NCI-H460 (cell line): ENCODE measurements at places on chromosomes 3 and 15.

- no peak for DNase-seq
Measured at GRCh38 chr3:64884536-64884935, 196.7 kb upstream of the ADAMTS9 start.

DNA sequence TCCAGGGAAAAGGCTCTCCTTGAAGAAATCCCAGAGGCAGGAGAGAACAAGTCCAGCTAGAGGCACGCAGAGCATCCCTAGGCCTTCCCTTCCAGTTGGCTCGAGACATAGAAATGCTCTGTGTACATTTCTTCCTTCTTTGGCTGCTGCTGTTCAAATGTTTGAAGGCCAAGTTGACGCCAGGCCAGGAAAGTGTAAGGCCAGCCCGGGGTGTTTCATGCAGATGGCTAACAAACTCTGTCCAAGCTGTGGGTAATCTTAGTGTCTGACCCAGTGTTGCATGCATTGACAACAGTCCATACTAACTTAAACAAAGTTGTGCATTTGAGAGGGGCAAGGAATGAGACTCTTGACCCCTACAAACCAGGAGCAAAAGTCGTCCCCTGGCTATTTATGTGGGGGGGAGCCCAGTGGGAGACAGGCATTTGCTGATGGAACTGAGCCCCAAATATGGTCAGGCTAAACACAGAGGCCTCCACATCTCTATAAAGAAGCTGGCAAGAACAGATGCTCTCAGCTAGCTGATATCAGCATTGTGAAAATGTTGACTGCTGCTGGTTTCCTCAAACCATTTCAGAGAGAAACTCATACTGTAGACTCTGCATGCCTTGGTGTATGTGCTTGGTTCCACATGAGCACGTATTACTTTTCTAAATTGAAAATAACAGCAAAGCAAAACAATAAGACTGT lies 139.5 kb downstream of the ADAMTS9 start:
- no peak for DNase-seq

GRCh38 chr3:80788914-80789313 lies 972.5 kb downstream of the GBE1 start:
- DNase-seq = no peak

DNA sequence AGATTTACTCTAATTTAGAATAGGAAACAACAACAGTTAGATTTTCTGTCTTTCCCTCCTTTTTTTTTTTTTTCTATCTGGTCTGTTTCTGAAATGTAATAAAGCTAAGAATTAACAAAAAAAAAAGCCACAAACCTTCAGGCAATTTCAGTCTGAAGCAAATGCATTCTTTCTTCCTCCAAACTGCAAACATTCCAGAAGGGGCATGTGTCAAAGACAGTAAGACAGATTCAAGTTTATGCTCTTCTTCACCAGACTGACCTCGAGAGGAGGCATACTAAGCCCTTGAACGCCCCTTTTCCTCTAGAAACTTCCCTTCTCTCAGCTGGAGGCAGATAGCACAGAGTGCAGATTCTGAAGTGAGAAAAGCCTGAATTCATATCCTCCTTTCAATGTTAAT lies 654.6 kb upstream of the LMCD1 start:
- DNase-seq = no peak

- no peak for DNase-seq
Measured at GRCh38 chr15:31338318-31338878, 11.8 kb downstream of the KLF13 start.

GRCh38 chr3:108403198-108403597 lies 106.8 kb downstream of the HHLA2 start:
- DNase-seq = no peak

GRCh38 chr15:82767163-82767829 lies 38.6 kb downstream of the FSD2 start:
- no peak for DNase-seq

- DNase-seq = peak; percentile 35
Measured at GRCh38 chr3:138347960-138348753, at the start of gene MRAS. TSS of gene MRAS (plus strand) at chr3:138348579. CDS start at chr3:138372884, 24,305 bp downstream.
